Activated T-cell treated with anti-CD3 and anti-CD28 coated beads, Interleukin-2, amount 50 U/mL, for 72 hours (primary cell): ENCODE measurements at places on chromosomes 3 and 15.

- no peaks in the 10 kb centered on the region for H3K4me1 ChIP-seq
- H3K27ac ChIP-seq: no peak overlapping the region
- no peak for DNase-seq
- no peaks in the 10 kb centered on the region for H3K36me3 ChIP-seq
Measured at GRCh38 chr3:188775412-188775811, 396.4 kb upstream of the TPRG1 start.

- no peaks in the 10 kb centered on the region for H3K36me3 ChIP-seq
- peaks cover 6% of the 10 kb centered on the region for H3K4me1 ChIP-seq
- H3K27ac ChIP-seq: no peak overlapping the region
- no peaks in the 10 kb centered on the region for H3K27me3 ChIP-seq
Measured at GRCh38 chr3:177514611-177515499, 317.6 kb upstream of the TBL1XR1 start.

DNA sequence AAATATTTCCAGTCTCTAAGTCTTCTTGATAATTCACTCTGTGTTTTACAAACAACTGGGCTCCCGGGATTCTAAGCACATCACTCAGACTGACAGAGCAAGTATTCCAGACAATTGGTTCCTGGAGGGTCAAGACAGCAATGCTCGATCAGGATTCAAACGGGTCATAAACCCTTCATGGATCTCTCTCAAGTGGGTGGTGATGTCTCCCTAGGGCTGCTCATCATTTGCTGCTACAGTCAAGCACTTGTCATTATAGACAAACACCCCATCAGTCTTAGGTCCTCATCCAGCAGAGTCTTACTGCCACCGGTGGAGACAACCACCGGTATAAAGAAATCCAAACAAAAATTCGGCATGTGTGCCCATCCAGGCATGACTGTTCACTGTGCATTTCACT, 921.1 kb downstream of the FHIT start:
- H3K27ac ChIP-seq: no peak overlapping the region
- H3K27me3 ChIP-seq: no peaks in the 10 kb centered on the region
- DNase-seq: no peak
- peaks cover 8% of the 10 kb centered on the region for H3K4me1 ChIP-seq

- H3K27me3 ChIP-seq: peaks cover 23% of the 10 kb centered on the region
- peak within 1 kb of the TSS; percentile 69 for H3K4me3 ChIP-seq
- DNase-seq: peak; percentile 41
- no peak within 1 kb of the TSS for H3K27ac ChIP-seq
- H3K4me1 ChIP-seq: peaks cover 29% of the 10 kb centered on the region
Measured at GRCh38 chr3:38029400-38030125, at the start of gene PLCD1. PLCD1 (minus strand) TSS chr3:38029642; CDS start chr3:38029539, 103 bp downstream.

- no peaks in the 10 kb centered on the region for H3K4me1 ChIP-seq
- no peaks in the 10 kb centered on the region for H3K27me3 ChIP-seq
- H3K36me3 ChIP-seq: no peaks in the 10 kb centered on the region
Measured at GRCh38 chr3:64399205-64399800, 174.0 kb upstream of the PRICKLE2 start.

- H3K4me1 ChIP-seq: peaks cover 28% of the 10 kb centered on the region
- no peak overlapping the region for H3K4me3 ChIP-seq
- no peak for DNase-seq
- H3K27ac ChIP-seq: no peak overlapping the region
- no peaks in the 10 kb centered on the region for H3K27me3 ChIP-seq
Measured at GRCh38 chr3:171416061-171416460, 44.1 kb downstream of the TNIK start.

- no peak overlapping the region for H3K27ac ChIP-seq
- H3K27me3 ChIP-seq: no peaks in the 10 kb centered on the region
- no peak for DNase-seq
- H3K4me1 ChIP-seq: no peaks in the 10 kb centered on the region
Measured at GRCh38 chr3:174100744-174101143, 703.2 kb downstream of the NLGN1 start.

- H3K4me3 ChIP-seq: no peak overlapping the region
- H3K4me1 ChIP-seq: no peaks in the 10 kb centered on the region
- no peaks in the 10 kb centered on the region for H3K36me3 ChIP-seq
- no peak for DNase-seq
- H3K27ac ChIP-seq: no peak overlapping the region
- H3K27me3 ChIP-seq: peaks cover 10% of the 10 kb centered on the region
Measured at GRCh38 chr3:29892976-29893554, 612.2 kb downstream of the RBMS3 start.

GRCh38 chr15:87682527-87682926, 574.0 kb downstream of the NTRK3 start:
- H3K4me1 ChIP-seq: peaks cover 9% of the 10 kb centered on the region
- H3K36me3 ChIP-seq: peaks cover 8% of the 10 kb centered on the region
- no peak for DNase-seq
- no peak overlapping the region for H3K27ac ChIP-seq
- H3K27me3 ChIP-seq: no peaks in the 10 kb centered on the region

GRCh38 chr3:176927706-176928581, 269.3 kb downstream of the TBL1XR1 start:
- no peaks in the 10 kb centered on the region for H3K36me3 ChIP-seq
- H3K4me3 ChIP-seq: no peak overlapping the region
- H3K4me1 ChIP-seq: no peaks in the 10 kb centered on the region
- DNase-seq: no peak
- peaks cover 18% of the 10 kb centered on the region for H3K27me3 ChIP-seq

DNA sequence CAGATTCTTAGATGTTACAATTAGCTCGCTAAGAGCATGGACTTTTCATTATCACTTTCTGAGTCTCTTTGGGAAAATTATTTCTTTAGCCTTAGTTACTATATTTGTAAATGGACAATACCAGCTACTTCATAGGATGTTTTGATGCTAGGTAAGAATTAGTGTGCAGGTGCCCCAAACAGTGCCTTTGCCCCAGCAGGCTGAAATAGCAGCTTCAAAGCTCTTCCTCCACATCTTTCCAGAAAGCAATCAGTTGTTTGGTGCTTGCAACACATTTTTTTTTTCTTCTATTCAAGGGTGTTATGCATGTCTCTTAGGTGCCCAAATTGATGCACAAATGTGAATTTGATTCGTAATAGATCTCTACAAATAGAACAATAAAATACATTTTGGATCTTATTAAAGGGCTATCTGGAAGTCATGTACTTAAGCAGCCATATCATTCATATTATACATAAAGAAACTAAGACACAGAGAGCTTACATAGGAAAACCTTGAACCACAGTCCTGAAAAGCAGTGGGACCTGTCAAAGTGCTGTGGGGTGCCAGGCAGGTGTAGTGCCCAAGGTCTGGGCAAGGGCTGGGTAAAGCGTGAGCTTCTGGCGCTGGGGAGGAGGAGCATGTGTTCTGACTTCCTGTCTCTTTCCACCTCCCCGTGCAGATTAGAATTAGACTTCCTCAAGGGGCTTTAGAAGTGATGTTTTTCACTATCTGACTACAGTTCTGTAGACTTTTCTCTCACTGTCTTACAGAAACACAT, 62.9 kb downstream of the FNDC3B start:
- no peaks in the 10 kb centered on the region for H3K36me3 ChIP-seq
- H3K4me3 ChIP-seq: peak overlapping the region; percentile 38
- peak overlapping the region; percentile 81 for H3K27ac ChIP-seq
- DNase-seq: peak; percentile 40
- H3K27me3 ChIP-seq: no peaks in the 10 kb centered on the region

GRCh38 chr3:69648126-69648525, 91.1 kb upstream of the MITF start:
- H3K4me1 ChIP-seq: no peaks in the 10 kb centered on the region
- no peak overlapping the region for H3K4me3 ChIP-seq
- H3K27me3 ChIP-seq: no peaks in the 10 kb centered on the region
- H3K36me3 ChIP-seq: no peaks in the 10 kb centered on the region
- DNase-seq: no peak
- H3K27ac ChIP-seq: no peak overlapping the region

GRCh38 chr15:48896869-48897814, 19.2 kb downstream of the EID1 start:
- peak overlapping the region; percentile 5 for H3K4me3 ChIP-seq
- peaks cover 44% of the 10 kb centered on the region for H3K27me3 ChIP-seq
- peaks cover 9% of the 10 kb centered on the region for H3K4me1 ChIP-seq
- no peak for DNase-seq
- no peaks in the 10 kb centered on the region for H3K36me3 ChIP-seq

DNA sequence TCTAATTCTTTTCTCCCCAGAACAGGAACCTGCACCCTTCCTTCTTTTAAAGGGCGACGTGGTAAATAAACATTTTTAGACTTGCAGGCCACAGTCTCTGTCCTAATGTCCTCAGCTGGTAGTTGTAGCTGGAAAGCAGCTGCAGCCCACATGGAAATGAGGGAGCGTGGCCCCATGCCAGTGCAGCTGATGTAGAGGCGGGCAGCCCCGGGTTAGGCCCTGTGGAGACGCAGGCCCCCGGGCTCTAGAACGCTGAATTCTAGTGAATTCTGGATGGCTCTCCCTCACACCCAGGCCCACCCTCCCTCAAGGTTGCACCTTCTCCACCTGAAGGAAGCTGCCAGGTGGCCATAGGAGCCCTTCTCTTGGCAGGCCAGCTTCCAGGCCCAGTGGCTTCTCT, 52.3 kb downstream of the PGPEP1L start:
- no peak overlapping the region for H3K27ac ChIP-seq
- H3K27me3 ChIP-seq: no peaks in the 10 kb centered on the region
- H3K4me1 ChIP-seq: peaks cover 20% of the 10 kb centered on the region
- no peak overlapping the region for H3K4me3 ChIP-seq

GRCh38 chr15:29571792-29572431, 250.4 kb downstream of the TJP1 start:
- H3K27ac ChIP-seq: no peak overlapping the region
- peaks cover 71% of the 10 kb centered on the region for H3K27me3 ChIP-seq
- DNase-seq: no peak
- H3K4me3 ChIP-seq: peak overlapping the region; percentile 51
- no peaks in the 10 kb centered on the region for H3K4me1 ChIP-seq

DNA sequence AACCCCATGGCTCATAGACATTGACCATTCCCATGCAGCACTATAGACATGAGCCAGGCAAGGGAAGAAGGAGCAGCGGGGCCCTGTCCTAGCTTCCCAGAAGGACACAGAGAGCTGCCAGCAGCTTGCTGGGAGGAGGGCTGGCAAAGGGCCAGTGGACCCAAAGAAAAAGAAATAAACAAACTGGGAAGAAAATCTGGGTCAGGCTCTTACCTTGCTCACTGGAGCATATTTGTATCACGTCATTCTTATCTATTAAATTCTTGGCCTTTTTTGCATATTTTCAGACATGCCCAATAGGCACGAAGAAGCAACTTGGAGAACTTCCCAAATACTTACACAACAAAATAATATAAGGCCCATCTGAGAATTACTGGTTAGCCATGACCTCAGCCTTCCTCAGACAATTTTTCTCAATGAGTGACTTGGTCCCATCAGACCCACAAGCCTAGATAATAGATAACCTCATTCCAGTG, 28.4 kb downstream of the RASGRP1 start:
- peak overlapping the region; percentile 49 for H3K27ac ChIP-seq
- H3K4me1 ChIP-seq: peaks cover 98% of the 10 kb centered on the region
- DNase-seq: no peak
- H3K27me3 ChIP-seq: no peaks in the 10 kb centered on the region
- H3K36me3 ChIP-seq: peaks cover 18% of the 10 kb centered on the region
- H3K4me3 ChIP-seq: peak overlapping the region; percentile 24

DNA sequence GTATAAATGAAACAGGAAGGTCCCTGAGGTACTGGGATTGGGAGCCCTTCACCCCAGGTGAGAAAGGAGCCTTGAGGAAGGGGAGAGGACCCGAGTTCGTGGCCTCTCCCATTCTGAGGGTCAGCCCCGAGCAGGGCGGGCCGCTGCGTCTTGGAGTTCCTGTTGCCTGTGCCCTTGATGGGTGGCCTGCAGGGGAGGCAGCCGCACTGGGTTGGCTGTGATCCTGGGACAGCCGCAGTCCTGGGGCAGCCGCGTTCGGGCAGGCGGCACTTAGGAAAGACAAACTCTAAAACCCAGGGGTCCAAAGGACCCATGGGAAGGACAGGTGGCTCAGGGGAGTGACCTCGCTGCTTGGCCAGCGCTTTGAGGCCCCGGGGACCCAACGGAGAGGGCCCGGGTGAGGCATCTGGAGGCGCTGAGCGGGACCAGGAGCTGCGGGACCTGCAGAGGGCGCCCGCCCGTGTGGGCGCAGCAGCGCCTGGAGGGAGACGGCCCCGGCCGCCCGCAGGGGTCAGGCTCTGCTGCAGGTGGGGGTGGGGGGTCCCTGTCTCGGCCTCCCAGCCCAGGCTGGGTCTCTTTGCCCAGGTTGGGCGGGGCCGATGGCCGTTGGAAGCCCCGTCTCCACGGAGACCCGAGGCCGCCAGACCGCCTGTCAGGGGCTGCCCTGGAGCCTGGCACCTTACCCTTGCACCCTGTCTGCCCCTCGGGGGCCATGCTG, 65.1 kb downstream of the HMCES start:
- peaks cover 6% of the 10 kb centered on the region for H3K4me1 ChIP-seq
- peaks cover 32% of the 10 kb centered on the region for H3K27me3 ChIP-seq
- no peak overlapping the region for H3K27ac ChIP-seq
- no peaks in the 10 kb centered on the region for H3K36me3 ChIP-seq

- no peak for DNase-seq
- H3K27me3 ChIP-seq: no peaks in the 10 kb centered on the region
- H3K4me3 ChIP-seq: no peak overlapping the region
Measured at GRCh38 chr3:12981306-12982275, 91.6 kb downstream of the IQSEC1 start.

- peak overlapping the region; percentile 62 for H3K4me3 ChIP-seq
- peak overlapping the region; percentile 38 for H3K27ac ChIP-seq
- peaks cover 40% of the 10 kb centered on the region for H3K4me1 ChIP-seq
- peak; percentile 46 for DNase-seq
- no peaks in the 10 kb centered on the region for H3K36me3 ChIP-seq
- no peaks in the 10 kb centered on the region for H3K27me3 ChIP-seq
Measured at GRCh38 chr3:153284282-153284938, 122.4 kb downstream of the RAP2B start.

- no peak overlapping the region for H3K4me3 ChIP-seq
- no peak for DNase-seq
- H3K4me1 ChIP-seq: no peaks in the 10 kb centered on the region
- H3K36me3 ChIP-seq: no peaks in the 10 kb centered on the region
- peaks cover 32% of the 10 kb centered on the region for H3K27me3 ChIP-seq
Measured at GRCh38 chr3:12782172-12782815, 14.2 kb upstream of the CAND2 start.

DNA sequence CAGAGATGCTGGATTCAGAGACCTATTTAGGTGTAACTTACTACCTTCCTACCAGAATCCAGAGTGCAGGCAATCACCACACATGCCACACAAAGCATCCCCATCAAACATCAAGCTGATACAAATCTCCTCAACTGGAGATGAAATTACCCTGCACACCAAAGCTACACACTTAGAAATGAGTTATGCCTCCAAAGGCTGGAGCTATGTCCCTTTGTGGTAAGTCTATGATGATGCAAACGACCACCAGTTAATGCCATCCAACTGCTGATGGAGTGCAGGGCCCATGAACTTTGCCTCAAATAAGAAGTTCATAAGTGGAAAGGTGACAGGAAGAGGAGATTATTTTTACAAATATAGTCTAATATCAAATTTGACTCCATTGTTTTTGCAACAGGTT, 38.1 kb downstream of the PDZRN3 start:
- H3K4me1 ChIP-seq: no peaks in the 10 kb centered on the region
- no peak overlapping the region for H3K27ac ChIP-seq
- peaks cover under 1% of the 10 kb centered on the region for H3K27me3 ChIP-seq
- H3K36me3 ChIP-seq: no peaks in the 10 kb centered on the region
- H3K4me3 ChIP-seq: no peak overlapping the region
